ENCODE measurements at places on chromosomes 4 and X.
A peak's percentile ranks its signal among the peaks of the same experiment; 100 is the strongest.

DNA sequence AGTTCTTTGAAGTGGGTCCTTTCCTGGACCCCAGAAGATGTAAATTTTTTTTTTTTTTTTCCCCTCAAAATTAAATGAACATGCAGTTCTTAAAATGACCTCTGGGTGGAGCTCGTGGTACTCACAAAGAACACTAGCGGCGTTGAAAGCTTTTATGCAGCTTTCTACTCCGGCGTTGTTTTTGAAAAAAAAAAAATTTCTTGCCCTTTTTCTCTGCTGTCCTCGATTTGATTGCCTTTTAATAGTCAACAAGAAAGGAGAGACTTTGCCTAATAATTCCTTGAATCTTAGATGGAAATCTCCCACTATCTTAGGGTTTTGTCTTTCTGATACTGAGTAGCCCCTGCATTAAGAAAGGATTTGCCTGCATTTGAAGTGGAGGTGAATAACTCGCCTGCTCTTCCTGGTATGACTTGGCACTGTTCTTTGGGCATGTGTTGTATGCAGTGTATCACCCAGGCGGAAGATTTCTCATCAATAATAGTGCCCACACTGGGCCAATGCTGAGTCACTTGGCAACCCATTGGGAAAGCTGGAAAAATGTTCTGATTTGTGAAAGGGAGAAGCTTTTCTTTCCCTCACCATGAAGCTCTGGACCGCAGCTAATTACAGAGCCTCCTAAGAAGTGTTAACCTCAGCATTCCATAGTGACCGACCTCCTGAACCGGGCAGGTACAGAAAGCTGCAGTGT is 104.0 kb downstream of the PHEX start:
- peak; percentile 84 for DNase-seq

GRCh38 chrX:34275699-34276098 is 143.6 kb upstream of the FAM47A start:
- DNase-seq = no peak

GRCh38 chr4:2797545-2798305 is 4.8 kb downstream of the SH3BP2 start:
- no peak for DNase-seq

DNA sequence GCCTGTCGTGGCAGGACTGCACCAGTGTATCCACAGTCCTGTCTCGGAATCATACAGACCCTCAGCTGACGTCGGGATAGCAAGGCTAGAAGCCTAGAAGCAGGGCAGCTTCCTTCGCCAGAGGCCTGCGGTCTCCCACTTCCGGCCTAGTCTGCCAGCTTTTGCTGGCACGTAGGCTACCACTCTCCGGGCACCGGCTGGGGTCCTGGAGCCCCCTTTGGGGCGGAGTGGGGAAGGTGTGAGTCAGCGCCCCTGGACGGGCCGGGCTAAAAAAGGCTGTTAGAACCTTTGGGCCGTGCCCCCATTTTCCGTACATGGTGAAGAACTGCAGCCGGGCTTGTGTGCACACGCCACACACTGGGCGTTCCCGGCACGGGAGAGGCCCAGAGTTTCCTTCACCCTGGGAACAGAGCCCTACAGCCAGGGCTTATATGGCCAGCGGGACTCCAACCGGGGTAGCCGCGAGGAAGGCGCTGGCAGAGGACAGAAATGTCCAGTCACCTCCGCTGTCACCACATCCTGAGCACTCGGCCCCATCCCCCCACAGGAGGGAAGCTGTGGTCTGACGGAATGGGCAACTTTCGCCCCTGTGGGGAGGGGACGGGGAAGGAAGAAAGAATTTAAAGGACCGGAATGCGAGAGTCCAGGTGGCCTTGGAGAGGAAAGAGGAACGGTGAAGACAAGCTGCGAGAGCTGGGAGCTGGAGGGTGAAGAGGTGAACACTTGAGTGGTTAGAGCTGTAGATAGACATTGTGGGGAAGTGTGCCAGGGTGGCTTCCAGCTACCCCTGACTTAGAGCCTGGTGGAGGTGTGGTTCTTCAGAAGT is 4.6 kb downstream of the MAGIX start:
- DNase-seq = peak; percentile 76

GRCh38 chrX:139091878-139092277 is 380.4 kb upstream of the FGF13 start:
- DNase-seq = peak; percentile 21

- DNase-seq = no peak
These were observed 808.9 kb downstream of the RPA4 start for GRCh38 chrX:97692575-97692974.

- DNase-seq = peak; percentile 70
These were observed 139.2 kb upstream of the ANK2 start for GRCh38 chr4:112910109-112910736.

GRCh38 chr4:168825975-168826374 is 184.1 kb downstream of the CBR4 start:
- DNase-seq = peak; percentile 73

- no peak for DNase-seq
These were observed 1.7 kb upstream of the PPP2R2C start for GRCh38 chr4:6474053-6474568.

DNA sequence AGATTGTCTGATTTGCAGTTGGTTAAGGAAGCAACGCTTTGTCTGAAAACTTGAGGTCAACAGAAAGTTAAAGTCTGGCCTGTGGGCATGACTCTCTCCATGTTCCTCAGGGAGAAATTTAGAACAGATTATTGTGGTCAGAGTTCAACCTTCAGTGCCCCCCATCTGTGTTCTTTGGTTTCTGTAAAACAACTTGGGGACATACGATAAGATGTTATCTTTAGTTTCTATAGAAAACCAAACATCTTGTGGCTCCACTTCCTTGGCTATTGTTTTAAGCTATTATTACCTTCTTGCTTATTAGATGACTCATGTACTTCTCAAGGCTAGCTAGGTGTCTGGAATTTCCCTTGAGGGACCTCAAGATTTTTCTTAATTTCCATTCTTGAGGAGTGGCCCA is 507.7 kb downstream of the PDHA2 start:
- DNase-seq = no peak

DNA sequence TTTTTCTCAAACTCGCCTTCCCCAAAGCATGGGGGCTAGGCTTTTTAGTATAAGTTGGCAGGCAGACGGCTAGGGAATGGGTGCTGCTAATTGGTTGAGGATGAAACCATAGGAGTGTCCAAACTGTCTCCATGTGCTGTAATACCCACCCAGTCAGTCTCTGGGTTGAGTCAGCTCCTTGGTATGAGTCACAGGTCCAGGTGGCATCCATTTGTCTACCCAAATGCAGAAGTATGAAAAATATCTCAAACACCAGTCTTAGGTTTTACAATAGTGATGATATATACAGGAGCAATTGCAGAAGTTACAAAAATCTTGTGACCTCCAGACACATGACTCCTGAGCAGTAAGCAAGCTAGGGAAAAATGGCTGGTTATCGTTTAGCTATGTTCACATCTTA is 27.4 kb upstream of the CCSER1 start:
- peak; percentile 8 for DNase-seq

Measured in GM23248 (cell line).